HAP-1 (cell line): ENCODE measurements at places on chromosomes 5 and 9.

DNA sequence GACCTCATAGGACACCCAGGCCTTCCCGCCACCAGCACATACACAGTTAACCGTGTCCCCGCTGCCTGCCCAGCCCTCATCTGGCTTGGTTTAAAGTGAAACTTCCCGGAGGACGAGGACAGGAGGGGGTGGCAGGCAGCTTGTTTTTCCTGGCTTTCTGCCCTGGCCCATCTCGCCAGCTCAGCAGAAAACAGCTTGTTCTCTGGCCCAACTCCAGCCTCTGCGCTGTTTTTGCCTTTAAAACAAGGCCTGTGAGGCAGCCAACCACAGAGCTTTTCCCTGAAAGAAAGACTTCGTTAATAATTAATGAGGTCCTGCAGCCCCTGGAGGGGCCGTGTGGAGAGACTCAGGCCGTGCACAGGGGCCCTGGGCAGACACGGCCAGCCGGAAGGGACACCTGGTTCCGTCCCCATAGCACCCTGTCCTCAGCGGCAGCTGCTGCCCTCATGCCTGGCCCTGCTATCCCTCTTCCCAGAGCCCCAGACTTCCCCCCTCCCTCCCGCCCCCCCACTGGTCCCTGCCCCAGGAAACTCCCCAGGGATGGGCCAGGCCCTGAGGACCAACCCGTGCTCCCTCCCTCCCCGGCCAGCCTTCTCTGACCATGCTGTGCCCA is 108.7 kb downstream of the RXRA start:
- no peak for DNase-seq

DNA sequence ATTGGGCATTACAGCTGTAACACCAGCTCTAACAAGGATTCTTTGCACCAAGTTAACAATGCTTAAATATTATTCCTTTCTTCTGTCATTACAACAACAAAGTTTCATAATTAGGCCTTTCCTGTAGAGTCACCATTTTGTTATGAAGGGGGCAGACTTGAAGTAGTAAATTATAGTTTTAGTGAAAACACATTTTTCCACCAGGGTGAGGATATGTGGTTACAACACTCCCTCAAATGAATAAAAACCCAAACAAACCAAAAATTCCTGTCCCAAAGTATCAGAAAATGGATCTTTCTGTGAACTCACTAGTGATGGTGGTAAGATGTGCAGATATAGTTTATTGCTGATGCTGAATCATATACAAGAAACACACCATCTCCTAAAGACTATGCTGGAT is 250.5 kb upstream of the TUT7 start:
- no peak for DNase-seq

- no peak for DNase-seq
Measured at GRCh38 chr9:138053321-138053868, 175.8 kb downstream of the CACNA1B start.

DNA sequence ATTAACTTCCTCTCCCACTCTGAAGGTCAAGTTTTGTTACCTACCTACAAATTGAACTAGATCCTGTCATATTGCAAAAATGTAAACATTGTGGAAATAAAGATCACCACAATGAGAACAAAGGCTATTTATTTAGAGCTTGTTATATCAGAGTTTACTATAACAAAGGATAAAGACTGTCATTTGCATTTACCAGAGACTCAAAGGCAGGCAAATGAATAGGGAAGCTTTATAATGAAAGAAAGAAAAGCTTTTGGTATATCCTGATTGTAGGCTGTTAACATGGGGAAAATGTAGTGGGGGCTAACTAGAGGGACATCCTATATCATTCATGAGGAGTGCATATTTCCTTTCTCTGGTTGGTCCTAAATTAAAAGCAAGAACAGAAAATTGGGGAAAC is 403.5 kb upstream of the TYRP1 start:
- DNase-seq: no peak

DNA sequence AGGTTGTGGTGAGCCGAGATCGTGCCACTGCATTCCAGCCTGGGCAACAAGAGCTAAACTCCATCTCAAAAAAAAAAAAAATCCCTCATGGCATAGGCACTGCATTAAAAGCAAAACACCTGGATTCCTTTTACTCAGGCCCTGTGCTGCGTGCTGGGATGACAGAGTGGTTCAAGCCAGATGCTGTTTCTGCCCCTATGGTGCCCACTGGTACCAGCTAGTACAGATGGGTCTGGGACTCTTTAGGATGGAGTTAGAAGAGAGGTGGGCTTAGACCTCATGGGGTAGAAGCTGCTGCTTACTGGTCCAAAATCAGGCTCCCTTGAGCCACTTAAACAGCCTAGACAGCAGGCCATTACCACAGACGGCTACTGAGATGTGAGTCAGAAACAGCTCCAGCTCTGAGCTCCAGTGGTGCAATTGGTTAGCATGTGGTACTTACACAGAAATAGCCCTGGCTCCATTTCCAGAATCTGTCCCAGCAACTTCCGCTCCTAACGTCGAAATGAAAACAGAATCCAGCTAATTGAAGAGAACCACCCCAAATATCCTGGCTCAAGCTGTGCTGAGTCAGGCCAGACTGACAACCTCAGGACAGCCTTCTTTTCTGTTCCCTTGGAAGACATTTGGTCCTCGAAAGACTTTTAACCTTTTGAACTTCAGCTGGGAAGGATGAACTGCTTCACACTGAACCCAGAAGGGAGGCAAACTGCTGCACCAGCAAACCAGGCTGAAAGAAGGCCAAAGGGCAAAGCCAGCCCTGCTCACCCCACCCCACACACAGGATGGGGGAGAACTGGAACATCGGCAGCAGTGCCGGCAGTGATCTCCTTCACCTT is 15.5 kb downstream of the C5orf15 start:
- no peak for DNase-seq

DNA sequence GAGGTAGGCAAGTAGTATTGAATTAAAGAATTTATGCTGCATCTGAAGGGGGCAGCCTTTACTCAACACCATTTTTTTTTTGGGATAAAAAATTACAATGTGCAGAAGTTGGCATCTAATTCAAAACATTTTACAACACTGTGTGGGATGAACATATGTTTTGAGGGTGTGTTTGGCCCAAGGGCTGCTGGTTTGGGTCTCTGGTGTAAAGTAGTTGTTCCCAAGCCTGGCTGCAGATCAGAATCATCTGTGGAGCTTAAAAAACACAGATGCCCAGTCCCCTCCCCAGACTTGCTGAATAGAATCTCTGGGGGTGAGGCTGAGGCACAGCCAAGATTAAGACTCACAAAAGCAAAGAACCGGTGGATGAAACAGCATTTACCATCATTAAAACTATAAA is 33.0 kb upstream of the PDZD2 start:
- DNase-seq: no peak

DNA sequence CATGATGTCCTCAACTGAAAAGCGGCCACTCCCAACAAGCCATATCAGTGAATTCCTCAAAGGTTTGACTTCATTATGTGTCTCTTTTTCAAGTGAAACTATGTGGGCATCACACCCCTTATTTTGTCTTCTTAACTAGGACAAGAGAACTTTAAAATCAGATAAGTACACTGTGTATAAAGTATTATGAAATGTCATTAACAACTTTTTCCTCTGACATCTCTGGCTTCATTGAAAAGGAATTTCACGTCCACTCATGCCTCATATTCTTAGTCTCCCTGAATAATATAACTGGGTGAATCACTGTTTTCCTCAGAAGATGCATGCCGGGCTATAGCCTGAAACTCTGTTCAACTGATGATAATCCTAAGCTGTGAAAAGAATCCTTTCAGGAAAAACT is 415.8 kb downstream of the ACTL7B start:
- no peak for DNase-seq

GRCh38 chr5:180160789-180161188 is 48.2 kb downstream of the RASGEF1C start:
- DNase-seq: no peak

DNA sequence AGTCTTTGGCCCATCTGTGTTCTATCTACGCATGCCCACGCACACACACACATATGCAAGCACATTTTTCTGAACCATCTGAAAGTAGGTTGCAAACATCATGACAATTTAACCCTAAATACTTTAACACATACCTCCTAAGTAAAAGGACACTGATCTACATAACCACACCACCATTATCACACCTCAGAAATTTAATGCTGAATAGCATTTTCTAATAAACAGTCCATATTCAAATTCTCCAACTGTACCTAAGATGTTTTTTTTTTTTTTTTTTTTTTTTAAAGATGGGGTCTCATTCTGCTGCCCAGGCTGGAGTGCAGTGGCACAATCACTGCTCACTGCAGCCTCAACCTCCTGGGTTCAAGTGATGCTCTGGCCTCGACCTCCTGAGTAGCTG is 35.5 kb downstream of the DDX31 start:
- DNase-seq: no peak

DNA sequence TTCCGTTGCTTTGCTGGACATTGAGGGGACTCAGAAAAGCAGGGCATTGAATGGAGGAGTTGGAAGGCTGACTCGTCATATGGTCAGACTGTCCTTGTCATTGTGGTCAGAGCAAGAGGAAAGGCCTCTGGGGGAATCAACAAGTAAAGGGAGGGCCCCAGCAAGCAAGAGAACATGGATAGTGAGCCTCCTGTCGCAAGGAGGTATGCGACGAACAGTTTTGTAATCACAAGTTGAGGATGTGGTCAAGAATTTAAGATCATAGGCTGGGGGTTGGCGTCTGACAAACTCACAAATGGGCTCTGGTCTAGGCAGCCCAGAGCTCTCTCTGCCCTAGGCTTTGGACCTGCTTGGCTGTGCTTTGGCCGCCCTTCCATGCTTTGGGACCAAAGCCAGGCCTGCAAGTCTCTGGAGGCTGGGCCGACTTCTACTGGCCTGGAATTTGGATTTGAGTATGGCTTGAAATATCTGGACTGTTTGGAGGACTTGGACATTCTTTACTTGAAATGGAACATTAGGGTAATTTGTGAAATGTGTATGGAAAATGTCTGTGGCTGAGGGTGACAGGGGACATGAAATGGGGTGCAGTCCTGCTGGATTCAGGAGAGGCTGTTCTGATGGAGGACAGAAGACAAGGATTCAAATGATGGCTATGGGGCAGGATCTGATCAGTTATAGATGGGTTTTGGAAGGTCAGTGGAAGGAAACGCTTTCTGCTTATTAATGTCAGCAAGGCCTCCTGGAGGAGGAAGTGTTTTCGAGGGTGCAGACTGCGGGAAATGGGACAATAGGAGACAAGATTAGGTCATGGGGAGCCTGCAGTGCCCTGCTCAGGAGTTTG is 19.2 kb upstream of the NDST1 start:
- DNase-seq: no peak

GRCh38 chr9:86707932-86708510 is 239.3 kb downstream of the GAS1 start:
- DNase-seq: no peak

- no peak for DNase-seq
Measured at GRCh38 chr9:128550770-128551656, 1.4 kb upstream of the SPTAN1 start.

- DNase-seq: no peak
Measured at GRCh38 chr5:42361315-42361688, 61.9 kb upstream of the GHR start.

DNA sequence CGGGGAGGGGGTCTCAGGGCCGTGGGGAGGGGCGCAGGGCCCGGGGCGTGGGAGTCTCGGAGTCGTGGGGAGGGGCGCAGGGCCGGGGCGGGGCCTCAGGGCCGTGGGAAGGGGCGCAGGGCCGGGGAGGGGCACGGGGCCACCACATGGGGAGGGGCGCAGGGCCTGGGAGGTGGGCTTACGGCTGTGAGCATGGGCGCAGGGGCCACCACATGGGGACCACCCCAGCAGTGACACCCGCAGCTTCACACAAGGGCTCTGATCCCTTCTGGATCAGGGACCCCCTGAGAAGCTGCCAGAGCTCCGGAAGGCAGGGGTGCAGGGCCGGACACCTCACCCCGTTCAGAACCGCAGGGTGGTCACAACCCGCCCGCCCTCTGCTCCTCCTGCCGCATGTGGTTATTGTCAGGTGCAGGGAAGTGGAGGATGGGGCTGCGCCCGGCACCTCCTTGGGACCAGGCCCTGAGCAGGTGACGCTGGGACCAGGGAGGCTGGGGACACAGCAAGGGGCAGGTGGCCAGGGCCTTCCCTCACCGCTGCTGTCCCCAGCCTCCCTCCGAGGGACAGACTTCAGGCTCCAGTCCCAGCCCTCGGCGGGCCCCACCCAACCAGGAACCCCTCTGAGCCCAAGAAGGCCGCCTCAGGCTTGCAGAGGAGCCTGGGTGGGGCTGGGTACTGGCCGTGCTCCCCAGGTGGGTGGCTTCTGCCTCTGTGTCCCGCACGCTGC is 53.7 kb downstream of the EXD3 start:
- DNase-seq: no peak
